ENCODE measurements at places on chromosomes 12 and 14.

- DNase-seq: no peak
These were observed 1.7 kb upstream of the TNS2 start for GRCh38 chr12:53048033-53048779.

GRCh38 chr12:108099073-108099472 lies 30.0 kb upstream of the WSCD2 start:
- peak; percentile 64 for DNase-seq

DNA sequence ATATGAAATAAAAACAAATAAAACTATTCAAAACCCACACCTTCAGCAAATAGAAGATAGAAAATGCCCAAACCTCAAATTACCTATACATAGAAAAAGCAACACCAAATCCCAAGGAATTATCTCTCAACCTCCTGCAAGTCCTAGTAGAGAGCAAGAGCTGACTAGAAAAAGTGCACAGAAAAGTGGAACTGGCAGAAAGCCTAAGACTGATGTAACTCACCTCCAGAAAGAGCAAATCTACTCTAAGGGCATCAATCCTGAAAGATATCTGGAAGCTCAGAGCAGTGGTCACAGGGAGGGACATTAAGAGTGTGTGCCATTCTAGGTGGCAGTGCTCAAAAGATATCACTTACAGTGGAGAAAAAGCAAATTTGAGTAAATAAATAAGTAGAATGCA lies 62.1 kb upstream of the PLEKHG7 start:
- DNase-seq: no peak

DNA sequence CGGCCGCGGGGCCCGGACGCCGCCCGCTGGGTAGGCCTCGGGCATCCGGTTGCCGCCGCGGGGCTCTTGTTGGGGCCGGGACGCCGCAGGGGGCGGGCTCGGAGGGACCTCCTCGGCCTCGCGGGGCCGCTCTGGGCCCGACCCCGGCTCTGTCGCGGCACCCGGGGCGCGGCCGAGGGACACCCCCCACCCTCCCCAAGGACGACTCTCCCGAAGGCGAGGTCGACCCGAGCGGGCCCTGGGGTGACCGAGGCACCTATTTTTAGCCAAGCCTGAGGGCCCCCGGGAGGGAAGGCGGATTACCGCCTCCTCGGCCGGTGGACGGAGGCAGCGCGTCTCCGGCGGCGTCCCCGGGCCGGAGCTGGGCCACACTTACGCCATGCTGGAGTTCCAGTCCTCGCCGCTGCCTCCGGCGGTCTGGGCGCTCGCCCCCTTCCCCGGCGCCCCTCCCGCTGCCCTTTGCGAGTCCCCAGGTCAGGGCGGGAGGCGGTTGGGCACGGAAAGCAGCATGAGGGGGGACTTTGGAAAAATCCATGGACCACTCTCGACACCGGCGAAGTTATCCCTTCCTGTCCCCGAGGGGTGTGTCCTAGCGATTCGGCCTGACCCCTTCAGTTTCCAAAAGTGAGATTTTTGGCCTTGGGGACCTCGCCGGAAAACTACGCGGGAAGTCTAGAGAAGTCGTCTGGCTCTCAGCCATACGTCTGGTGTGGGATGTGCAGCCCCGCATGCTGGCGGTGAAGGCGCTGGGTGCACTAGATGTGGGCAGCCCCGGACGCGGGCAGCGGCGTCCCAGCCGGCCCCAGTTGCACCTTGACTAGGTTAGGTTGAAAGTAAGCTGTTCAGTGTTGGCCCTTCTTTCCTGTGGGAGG lies 699 bp downstream of the KTN1 start:
- DNase-seq: peak; percentile 75

DNA sequence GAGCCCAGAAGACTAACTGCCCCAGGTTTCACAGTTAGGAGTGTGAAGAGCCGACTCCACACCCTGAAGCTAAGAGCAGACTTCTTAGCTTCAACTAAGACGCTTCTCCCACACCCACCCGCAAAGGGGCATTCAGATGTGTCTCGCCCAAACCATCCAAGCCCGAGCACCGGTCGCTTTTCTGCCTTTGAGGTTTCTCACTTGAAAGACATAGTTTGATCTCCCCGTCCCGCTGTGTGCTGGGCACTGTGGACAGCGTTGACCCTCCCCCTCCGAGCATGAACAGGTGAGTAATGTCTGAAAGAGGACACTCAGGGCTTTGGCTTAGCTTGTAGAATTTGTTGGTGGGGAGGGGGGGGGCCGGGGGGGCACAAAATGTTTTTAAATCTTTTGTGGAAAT lies 123.8 kb downstream of the TMEM132D start:
- DNase-seq: no peak

GRCh38 chr14:39060818-39061437 lies 42.1 kb downstream of the SEC23A start:
- DNase-seq: no peak

- DNase-seq: no peak
These were observed 21.0 kb downstream of the RTN1 start for GRCh38 chr14:59849411-59850130.

DNA sequence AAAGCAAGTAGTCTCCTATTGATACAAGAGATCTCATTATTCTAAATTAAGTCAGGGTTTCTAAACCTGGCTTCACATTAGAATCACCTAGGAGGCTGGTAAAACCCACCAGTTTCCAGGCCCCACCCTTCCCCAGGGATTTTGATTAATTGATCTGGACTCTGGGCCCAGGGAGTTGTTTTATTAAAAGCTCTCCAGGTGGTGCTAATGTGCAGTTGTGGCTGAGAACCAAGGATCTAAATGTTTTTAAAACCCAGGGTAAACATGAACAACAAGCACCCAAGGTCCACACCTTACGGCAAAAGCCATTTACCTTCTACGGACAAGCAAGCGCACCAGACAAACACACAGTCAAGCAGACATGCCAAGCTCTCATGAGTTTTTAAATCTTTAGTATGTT lies 73.9 kb downstream of the SLC2A13 start:
- DNase-seq: no peak

DNA sequence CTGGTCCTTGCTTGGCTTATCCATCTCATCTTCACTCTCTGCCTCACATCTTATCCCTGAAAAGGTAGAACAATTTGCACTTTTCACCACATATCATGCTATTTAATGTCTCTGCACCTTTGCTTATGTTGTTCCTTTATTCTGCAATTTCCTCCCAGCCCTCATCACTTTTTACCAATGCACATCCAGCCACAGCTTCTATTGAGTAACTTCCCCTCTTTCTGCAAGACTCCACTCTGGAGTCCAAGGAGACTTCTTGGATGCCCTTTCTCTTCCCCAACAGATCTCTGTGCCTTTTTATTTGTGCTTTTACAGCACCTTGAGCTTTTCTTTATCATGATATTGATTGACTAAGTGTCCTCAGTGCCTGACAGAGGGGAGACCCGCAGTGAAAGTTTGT lies 797.1 kb downstream of the VRK1 start:
- DNase-seq: peak; percentile 14

DNA sequence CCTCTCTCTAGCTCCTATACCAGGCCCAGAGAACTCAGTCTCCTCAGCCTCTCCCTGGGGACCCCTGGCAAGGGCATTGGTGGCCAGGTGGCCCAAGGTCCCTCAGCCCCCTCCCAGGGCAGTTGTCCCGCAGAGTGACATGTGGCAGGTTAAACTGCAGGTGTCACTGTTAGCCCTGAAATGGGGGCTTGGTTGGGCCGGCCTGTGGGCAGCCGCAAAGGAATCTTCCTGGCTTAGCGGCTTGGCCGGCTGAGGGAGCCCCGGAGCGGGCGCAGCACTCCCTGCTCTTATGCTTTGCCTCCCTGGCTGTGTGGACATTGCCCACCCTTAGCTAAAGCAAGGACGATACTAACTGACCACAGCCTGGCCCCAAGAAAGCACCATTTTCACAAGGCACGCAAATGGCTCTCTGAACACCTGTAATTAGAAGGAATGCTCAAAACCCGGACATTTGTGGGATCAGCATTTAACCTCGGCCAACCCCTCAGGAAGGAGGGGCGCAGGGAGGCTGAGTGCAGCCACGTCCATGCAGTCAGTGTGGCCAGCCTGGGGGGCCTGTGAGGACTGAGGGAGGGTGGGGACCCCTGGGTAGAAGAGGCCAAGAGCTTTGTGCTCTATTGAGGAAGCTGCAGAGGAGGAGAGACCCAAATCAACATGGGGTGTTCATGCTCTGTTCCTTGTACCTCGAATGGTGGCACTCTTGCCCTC lies 82.2 kb downstream of the PAPOLA start:
- DNase-seq: peak; percentile 87

DNA sequence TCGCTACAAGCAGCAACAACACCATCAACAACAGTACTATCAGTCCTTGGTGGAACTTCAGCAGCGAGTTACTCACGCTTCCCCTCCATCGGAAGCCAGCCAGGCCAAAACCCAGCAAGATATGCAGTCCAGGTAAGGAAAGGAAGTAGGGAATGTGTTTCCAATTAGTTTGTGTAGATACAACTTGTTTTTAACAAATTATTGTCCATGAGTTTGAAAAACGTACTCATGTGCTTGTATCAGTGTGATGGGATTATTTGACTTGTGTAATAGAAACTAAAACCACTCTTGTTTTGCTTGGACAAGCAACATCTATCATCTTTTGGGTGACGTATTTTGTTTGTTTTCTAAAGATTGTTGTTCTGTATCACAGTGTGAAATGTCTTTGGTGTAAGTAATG lies 137.9 kb downstream of the NAV3 start:
- no peak for DNase-seq

DNA sequence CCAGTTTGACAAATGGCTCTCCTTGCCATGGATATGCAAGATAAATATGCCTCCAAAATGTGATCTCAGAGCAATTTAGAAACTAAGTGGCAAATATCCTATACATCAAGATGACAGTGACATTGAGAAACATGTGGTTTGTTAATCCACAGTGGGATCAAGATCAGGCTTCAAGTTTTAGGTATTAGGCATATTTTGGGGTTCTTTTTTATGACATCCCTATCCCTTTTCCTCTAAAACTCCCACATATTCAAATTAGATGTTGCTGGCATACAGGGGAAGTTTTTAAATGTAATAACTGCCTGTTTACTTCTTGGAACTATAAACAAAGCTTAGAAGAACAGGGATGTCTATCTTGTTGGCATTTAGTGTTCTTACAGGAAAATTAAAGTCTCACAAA lies 179.4 kb downstream of the CRADD start:
- no peak for DNase-seq

- no peak for DNase-seq
These were observed 7.9 kb downstream of the VWF start for GRCh38 chr12:6116471-6117021.

DNA sequence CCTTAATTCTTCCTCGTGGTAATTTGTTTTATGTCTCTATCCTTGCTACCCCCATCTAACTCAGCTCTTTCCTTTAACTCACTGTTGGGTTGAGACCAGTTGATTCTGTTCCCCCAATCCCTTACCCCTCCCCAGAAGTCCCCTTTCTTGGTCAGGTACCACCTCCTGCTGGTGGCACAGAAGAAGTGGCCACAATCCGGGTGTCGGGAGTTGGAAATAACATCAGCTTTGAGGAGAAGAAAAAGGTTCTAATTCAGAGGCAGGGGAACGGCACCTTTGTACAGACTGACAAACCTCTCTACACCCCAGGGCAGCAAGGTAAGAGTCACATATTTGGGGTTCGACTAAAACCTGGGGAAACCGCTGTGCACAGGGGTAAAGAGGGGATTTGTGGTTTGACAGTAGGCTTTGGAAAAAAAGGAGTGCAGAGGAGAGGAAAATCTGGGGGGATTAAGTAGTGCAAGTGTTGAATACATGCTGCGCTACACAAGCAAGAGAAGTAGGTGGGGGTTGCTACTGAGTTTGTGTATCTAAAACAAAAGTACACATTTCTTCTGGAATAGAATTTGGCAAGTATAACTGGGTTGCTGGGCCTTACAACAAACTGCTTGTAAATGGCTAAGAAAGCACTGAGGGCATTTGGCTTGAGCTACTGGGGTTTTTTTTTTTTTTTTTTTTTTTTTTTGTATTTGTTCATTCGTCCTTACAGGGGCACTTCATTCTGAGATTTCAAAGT lies 1.3 kb downstream of the A2ML1 start:
- DNase-seq: peak; percentile 62

GRCh38 chr12:59668674-59669073 lies 72.8 kb downstream of the SLC16A7 start:
- DNase-seq: no peak

DNA sequence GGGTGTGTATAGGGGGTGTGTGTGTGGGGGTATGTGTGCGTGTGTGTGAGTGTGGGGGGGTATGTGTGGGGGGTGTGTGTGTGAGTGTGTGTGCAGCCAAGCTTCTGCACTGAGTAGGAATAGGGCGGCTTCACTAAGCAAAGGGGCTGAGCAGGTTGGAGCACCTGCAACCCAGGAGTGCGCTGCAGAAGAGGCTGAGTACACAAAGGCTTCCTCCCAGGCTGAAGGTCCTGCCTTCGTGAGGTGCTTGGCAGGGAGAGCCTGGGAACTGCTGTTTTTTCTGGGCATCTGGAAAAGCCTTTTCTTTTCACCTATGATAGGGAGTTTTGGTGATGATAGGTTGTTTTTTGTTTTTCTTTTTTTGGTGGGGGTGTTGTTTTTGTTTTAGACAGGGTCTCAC lies 6.0 kb upstream of the NUDT14 start:
- DNase-seq: no peak

DNA sequence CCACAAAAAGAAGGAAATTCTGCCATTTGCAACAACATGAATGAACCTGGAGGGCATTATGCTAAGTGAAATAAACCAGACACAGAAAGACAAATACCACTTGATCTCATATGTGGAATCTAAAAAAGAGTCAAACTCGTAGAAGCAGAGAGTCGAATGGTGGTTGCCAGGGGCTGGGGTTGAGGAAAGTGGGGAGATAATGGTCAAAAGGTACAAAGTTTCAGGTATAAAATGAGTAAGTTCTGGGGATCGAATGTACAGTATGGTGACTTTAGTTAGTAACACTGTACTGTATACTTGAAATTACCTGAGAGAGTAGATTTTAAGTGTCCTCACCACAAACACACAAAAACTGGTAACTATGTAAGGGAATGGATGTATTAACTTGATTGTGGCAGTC lies 129.4 kb downstream of the PPM1H start:
- DNase-seq: no peak

DNA sequence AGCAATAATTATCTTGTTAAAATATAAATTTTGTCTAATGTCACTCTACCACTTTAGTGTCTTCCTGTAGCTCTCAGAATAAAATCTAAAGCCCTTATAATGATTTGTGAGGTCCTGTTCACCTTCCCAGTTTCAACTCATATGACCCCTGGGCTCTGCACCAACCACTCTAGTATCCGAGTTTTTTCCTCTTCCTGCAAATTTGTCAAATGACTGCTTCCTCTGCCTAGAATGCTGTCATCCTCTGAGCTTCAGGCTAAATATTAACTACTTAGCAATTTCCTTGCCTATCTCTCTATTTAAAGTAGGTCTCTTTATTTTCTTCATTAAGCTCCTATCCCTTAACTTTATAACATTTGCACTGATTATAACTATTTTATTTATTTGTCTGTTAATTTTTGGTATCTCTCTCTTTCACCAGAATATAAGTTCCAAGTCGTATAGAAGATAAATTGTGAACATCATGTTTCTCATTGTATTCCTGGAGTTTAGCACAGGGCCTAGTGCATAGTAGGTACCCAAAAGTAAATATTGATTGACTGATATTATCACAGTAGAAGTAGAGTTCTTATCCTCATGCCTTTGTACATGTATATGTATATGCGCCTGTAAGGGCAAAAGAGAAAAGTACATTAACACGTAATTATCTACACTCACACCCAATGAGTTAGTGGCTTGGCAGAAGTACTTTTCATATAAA lies 196.0 kb downstream of the BCAT1 start:
- DNase-seq: no peak

Data from hematopoietic multipotent progenitor cell treated with erythropoietin and hydrocortisone succinate and interleukin-3 and kit ligand, for 4 days (in vitro differentiated cells).